CD4-positive, alpha-beta T cell treated with Interleukin-21 for 1 hour (primary cell): ENCODE measurements at places on chromosomes 6 and 20.

DNA sequence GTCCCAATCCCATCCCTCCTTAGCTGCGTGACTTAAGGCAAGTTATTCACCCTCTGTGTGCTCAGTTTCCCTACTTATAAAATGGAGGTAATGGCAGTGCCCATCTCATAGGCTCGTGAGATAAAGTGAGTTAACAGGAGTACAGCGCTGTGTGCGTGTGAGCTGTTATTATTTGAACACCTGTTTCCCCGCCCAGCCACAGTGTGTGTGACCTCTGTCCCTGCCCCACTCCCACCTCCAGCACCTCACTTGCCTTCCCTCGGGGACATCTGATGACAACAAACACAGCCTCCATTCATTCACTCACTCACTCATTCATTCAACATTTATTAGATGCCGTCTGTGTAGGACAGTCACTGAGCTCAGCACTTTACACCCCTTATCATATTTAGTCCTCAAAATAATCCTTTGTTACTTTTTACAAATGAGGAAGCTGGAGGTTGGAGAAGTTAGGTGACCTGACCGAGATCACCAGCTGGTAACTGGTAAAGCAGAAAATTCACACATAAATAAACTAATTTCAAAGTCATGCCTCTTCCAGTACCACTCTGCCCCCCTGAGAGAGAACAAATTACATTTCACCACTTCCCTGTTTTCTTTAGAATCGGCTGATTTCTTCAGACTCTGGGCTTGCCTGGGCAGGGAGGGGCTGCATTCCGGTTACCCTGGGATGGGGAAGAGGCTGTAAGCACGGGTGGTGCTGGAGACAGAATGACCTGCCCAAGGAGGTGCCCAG is 58.6 kb downstream of the CPNE5 start:
- no peak for DNase-seq

GRCh38 chr20:39298121-39298520 is 336.0 kb downstream of the DHX35 start:
- DNase-seq, result no peak

DNA sequence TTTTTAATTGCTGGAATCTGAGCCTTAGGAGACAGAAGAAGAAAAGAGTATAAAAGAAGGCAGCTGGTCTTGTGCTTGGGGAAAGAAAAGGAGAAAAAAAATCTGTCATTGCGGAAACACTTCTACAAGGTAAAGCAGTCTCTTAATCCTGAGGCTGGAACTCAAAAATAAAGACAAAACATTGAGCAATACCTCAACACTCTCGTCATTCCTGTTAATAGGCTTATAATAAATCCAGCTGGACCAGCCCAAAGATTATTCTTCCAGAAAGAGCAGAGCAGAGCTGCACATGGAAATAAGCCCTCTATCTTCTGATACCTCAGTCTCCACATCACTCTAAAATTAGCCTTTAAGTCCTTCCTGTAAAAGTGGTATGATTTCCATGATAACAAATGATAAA is 62.0 kb upstream of the HIVEP1 start:
- no peak for DNase-seq

DNA sequence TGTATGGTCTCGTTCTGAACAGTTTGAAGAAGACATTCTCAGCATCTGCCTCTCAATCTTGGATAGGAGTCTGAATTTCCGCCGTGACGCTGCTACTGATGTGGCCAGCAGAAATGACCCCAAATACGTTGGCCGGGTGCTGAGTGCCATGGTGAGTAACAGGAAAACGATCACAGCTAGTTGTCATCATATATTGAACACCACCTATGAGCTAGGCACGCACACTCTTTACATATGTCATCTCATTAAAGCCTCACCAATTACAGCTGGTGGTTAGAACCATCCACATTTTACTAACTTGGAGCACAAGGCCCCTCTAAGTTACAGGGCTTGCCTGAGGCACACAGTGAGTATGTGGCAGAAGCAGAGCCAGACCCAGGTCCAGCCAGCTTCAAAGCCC is 17.1 kb downstream of the TGM3 start:
- DNase-seq, result no peak

DNA sequence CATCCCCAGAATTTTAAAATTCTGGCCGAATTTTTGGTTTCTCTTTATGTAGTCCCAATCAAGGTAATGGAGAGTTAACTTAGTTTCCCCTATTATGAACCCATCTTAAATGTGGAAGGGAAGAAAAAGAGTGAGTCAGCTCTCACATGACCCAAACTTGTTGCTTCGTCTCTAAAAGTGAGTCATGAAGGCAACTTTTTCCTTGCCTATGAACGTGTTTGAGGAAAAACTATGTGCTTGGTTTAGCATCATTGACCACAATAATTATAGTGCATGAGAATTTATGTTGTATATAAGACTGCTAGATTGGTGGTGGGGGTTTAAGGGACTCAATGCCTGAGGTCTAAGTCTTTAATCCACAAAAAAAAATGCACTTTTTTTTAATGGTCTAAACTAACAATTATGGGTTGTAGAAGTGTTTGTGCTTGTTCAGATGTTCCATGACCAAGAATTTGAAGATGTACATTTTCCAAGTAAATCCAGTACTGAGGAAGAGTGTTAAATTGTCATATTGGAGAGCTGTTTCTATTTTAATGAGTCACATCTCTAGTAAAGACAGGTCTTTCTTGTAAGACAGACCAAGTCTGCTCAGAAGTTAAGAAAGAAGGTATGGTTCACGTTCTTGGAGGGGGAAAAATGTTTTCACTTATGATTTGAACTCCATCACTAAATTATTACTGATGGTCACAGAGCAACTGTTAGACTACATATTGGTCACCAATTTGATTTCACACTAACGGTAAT is 409.9 kb upstream of the MARCKS start:
- no peak for DNase-seq

DNA sequence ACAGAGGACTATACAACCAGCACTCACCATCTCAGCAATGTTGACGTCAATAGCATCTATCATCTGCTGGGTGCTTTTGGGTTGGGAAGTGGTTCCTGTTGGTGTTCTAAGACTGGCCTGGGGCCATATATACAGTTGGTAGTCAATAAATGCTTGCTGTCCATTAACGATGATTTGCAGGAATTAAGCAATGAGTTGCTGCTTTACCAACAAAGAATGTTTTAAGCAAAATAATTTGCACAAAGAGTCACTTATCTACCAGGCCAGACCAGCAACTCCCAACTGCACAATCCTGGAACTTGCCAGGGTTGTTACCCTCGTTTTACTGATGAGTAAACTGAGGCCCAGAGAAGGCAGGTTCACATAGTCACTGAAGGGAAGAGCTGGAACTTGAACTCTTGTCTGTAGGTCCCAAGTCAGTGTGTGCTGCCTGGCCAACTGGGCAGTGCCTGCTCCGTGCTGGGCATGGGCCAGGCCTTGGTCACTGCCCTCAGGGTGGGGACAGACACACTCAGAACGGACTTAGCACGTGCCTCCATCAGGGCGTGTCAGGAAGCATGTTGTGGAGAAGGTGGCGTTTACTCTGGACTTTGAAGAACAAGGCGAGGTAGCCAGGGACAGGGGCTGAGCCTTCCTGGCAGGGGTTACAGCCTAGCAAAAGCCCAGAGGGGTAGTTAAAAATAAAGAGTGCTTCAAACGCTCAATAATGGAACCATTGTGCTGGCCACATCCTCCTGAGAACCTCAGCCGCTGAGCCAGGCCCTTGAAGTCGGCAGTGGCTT is 2.5 kb upstream of the SRC start:
- DNase-seq, result no peak
